Panc1 (cell line): ENCODE measurements at places on chromosomes 5 and 9. TPM values are rescaled to one million over a fixed set of nuclear protein-coding genes. Genes with fewer than 3 reads are reported as not detected.
A peak's percentile ranks its signal among the peaks of the same experiment; 100 is the strongest.

- no peak for DNase-seq
- peaks cover 39% of the 10 kb centered on the region for H3K36me3 ChIP-seq
- H3K4me1 ChIP-seq: peaks cover 14% of the 10 kb centered on the region
- H3K27me3 ChIP-seq: no peaks in the 10 kb centered on the region
Observed at GRCh38 chr5:14353726-14354474, 210.8 kb downstream of the TRIO start.

- H3K4me3 ChIP-seq: no peak overlapping the region
- H3K4me1 ChIP-seq: no peaks in the 10 kb centered on the region; the same call in 1 of the 2 replicates
- DNase-seq: no peak
- no peak overlapping the region for H3K27ac ChIP-seq
- H3K36me3 ChIP-seq: no peaks in the 10 kb centered on the region
Observed at GRCh38 chr9:112599732-112600131, 113.1 kb downstream of the KIAA1958 start.

DNA sequence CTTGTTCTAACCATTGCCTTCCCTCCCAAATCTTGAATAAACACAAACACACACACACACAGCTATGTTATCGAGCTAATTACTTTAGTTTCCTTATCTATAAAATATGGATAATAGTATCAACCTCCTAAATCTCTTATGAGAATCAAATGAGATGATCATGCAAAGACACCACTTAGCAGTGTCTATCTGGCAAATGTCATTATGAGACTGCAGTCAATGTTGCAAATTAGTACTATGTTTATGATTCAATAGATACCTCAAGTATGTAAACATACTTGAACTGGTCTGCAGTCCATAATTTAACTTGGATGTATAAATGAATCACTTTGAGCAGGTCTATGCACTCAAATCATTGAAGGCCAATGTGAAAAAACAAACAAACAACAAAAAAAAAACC is 22.2 kb upstream of the ERAP2 start:
- no peaks in the 10 kb centered on the region for H3K4me1 ChIP-seq
- H3K4me3 ChIP-seq: no peak overlapping the region
- H3K27me3 ChIP-seq: no peaks in the 10 kb centered on the region
- no peak for DNase-seq

GRCh38 chr5:76638479-76638878 is 15.3 kb upstream of the F2RL2 start:
- H3K36me3 ChIP-seq: no peaks in the 10 kb centered on the region
- H3K27me3 ChIP-seq: no peaks in the 10 kb centered on the region
- no peak overlapping the region for H3K4me3 ChIP-seq
- no peak overlapping the region for H3K27ac ChIP-seq
- no peaks in the 10 kb centered on the region for H3K4me1 ChIP-seq
- DNase-seq: no peak

DNA sequence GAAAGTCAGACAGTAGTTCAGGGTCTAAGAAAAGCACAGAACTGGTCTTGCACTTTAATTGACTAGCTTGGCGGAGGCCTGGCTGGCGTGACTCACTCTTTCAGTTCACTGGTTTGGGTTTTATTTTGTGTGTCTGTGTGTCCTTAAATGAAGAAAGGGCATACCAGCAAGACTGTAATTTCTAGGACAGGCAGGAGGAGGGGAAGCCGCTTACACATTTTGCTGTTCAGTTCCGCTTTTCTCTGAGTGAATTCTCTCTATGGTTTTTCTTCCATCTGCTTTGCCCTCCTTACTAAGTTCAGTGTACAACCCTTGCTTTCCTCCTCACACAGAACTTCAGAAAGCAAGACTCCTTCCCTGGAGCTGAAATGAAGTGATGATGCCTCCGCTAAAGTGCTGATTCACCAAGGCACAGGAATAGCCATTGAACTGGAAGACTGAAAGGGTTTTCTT is 150.8 kb downstream of the MEF2C start:
- peaks cover 10% of the 10 kb centered on the region for H3K4me1 ChIP-seq
- no peak overlapping the region for H3K4me3 ChIP-seq
- no peak for DNase-seq
- no peaks in the 10 kb centered on the region for H3K27me3 ChIP-seq
- peak overlapping the region; percentile 34; the same call in 1 of the 2 replicates for H3K27ac ChIP-seq

GRCh38 chr5:126720369-126720768 is 56.6 kb upstream of the LMNB1 start:
- H3K4me1 ChIP-seq: no peaks in the 10 kb centered on the region
- H3K36me3 ChIP-seq: no peaks in the 10 kb centered on the region
- H3K4me3 ChIP-seq: no peak overlapping the region
- DNase-seq: no peak
- H3K27me3 ChIP-seq: no peaks in the 10 kb centered on the region

DNA sequence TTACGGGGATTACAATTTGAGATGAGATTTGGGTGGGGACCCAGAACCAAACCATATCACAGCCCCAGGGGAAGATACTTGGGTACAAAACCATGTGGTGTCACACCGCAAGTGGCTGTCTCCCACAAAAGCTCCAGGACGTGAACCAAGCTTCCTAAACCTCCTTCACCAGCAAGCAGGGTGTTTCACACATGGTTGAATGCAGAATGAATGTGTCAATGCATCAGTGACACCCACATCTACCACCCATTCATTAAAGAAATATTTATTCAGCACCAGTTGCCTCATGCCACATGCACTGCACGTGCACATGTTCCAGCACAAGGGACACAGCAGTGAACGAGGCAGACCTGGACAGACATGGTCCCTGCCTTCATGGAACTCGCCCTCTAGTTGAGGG is 70.9 kb upstream of the SPOCK1 start:
- no peak overlapping the region for H3K27ac ChIP-seq
- H3K36me3 ChIP-seq: no peaks in the 10 kb centered on the region
- no peak overlapping the region for H3K4me3 ChIP-seq
- H3K4me1 ChIP-seq: no peaks in the 10 kb centered on the region

DNA sequence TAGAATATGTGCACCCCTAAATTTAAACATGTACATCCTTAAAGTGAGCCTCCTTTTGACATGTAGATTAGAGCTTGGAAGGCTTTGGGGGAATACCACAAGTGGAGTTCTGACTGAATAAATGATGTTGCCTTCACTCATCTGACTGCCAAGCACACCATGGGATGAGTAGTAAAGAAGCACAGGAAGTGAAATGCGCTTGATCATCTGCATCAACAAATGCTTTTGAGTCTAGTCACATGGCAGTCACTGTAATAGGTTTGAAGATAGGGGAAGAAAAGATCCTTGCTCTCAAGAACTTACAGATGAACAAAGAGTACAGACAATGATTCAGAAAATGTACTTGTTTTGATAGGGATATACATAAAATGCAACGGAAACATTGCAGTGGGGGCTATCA is 62.0 kb upstream of the STARD4 start:
- H3K4me1 ChIP-seq: no peaks in the 10 kb centered on the region
- no peak overlapping the region for H3K27ac ChIP-seq
- DNase-seq: no peak
- no peaks in the 10 kb centered on the region for H3K36me3 ChIP-seq

- H3K4me1 ChIP-seq: peaks cover 16% of the 10 kb centered on the region
- no peaks in the 10 kb centered on the region for H3K36me3 ChIP-seq
- no peak for DNase-seq
- H3K27ac ChIP-seq: no peak overlapping the region
- H3K4me3 ChIP-seq: no peak overlapping the region
Observed at GRCh38 chr9:136114610-136115009, 4.1 kb downstream of the TMEM250 start.

DNA sequence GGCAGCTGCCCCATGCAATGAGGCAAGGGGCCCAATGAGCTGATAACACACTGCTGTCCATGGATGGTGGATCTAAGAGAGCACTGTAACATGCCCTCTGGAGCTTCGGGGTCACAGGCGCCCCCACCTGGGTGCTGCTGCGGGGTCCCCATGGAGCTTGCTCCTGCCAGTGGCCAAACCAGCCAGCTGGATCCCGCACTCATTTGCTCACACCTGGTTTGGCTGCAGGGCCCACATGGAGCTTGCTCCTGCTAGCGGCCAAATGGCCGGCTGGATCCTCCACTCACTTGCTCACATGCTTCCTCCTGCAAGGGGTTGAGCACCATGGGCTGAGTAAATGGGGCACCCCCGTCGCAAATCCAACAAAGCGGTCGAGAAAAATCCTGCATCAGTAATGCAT is 68.3 kb upstream of the ARL15 start:
- H3K4me3 ChIP-seq: no peak overlapping the region
- H3K4me1 ChIP-seq: no peaks in the 10 kb centered on the region
- no peak overlapping the region for H3K27ac ChIP-seq
- DNase-seq: no peak

GRCh38 chr9:117046666-117047327 is 359.7 kb downstream of the TRIM32 start:
- H3K4me3 ChIP-seq: no peak overlapping the region
- DNase-seq: no peak
- no peak overlapping the region for H3K27ac ChIP-seq
- H3K27me3 ChIP-seq: no peaks in the 10 kb centered on the region

DNA sequence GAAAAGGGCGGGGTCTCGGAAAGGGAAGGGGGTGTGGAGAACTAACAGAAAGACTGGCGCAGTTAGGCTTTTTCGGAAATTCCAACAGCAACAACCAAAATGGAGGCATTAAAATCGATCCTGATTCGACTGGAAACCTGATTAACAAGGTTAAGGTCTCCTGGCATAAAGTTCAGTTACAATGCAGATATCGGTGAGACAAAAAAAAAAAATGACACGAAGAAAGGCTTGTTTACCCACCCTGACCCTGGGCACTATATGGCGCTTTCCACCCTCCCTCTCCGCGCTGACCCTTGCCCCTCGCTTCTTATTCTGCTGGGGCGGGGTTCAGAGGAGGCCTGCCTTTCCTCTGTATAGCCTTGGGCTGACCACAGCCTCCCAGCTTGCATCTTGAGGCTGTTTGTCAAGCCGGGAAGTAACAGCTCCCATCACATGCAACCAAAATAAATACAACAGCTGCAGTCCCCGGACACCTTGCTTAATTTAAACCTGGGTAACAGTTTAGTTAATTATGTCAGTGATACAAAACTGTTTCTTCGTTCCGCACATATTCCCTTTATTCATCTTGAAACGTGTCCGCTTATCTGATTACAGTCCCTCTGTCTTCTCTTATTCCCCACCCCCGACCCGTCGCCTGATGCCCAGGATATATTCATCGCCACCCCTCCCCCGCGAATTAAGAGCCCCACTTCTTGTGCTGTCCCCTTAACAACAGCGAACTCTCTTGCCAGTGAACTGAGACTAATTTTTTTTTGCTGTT is 795 bp upstream of the PJA2 start:
- H3K27me3 ChIP-seq: no peaks in the 10 kb centered on the region
- H3K4me3 ChIP-seq: peak overlapping the region; percentile 64
- peak overlapping the region; percentile 79 for H3K27ac ChIP-seq
- DNase-seq: no peak
- peaks cover 29% of the 10 kb centered on the region for H3K4me1 ChIP-seq

GRCh38 chr5:151451626-151452520 is 4.5 kb downstream of the SLC36A1 start:
- H3K36me3 ChIP-seq: no peaks in the 10 kb centered on the region
- DNase-seq: no peak
- no peaks in the 10 kb centered on the region for H3K27me3 ChIP-seq
- H3K4me3 ChIP-seq: no peak overlapping the region
- H3K27ac ChIP-seq: no peak overlapping the region

- DNase-seq: no peak
- no peaks in the 10 kb centered on the region for H3K4me1 ChIP-seq
- no peak overlapping the region for H3K4me3 ChIP-seq
Observed at GRCh38 chr5:67380431-67380830, 183.8 kb upstream of the CD180 start.

PCDHB7 gene
- 1.3 TPM for total RNA-seq

BRD3OS gene
- 22.1 TPM for total RNA-seq

SOHLH1 gene
- total RNA-seq: not detected

KCNV2 gene
- total RNA-seq: not detected

NUTM2G gene
- not detected for total RNA-seq

CCL19 gene
- not detected for total RNA-seq

PRDM9 gene
- not detected for total RNA-seq

STOML2 gene
- 264 TPM for total RNA-seq

STK32A gene
- not detected for total RNA-seq

PCAT7 gene
- 0.59 TPM for total RNA-seq

ORM2 gene
- total RNA-seq: 0.77 TPM
